ENCODE measurements at places on chromosomes 4 and X. TPM values are rescaled to one million over a fixed set of nuclear protein-coding genes. Genes with fewer than 3 reads are reported as not detected.
A peak's percentile ranks its signal among the peaks of the same experiment; 100 is the strongest.

DNA sequence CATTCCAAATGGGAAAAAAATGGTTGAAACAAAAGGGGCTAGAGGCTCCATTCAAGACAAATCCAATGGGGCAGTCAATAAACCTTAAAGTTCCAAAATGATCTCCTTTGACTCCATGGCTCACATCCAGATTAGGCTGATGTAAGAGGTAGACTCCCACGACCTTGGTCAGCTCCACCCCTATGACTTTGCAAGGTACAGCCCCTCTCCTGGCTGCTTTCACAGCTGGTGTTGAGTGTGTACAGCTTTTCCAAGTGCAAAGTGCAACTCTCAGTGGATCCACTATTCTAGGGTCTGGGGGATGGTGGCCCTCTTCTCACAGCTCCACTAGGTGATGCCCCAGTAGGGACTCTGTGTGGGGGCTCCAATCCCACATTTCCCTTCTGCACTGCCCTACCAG lies 21.5 kb downstream of the SULT1B1 start:
- ATAC-seq: no peak

- ATAC-seq: no peak
Observed at GRCh38 chr4:133493776-133494175, 344.7 kb downstream of the PCDH10 start.

- no peak for ATAC-seq
Observed at GRCh38 chrX:101749436-101749835, 89.8 kb upstream of the ARMCX2 start.

DNA sequence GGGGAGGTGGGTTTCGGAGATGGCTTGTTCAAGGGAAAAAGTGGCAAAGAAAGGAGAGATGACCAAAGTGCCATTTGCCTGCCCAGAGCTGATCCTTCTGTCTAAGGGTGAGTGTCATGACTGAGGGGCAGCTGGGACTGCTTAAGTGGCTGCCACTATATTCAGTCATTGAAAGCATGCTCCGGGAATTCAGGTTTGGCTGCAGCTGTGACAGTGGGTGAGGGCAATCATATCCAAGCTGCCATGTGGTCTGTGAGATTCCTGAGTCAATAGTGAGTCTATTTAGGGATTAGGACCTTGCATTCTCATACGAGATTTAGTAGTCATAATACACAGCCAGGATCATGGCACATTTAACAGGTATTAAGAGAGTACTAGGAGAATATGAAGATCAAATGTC lies 138.8 kb upstream of the BANK1 start:
- ATAC-seq: peak; percentile 79

ZGRF1 gene
- total RNA-seq: 5.2 TPM

- ATAC-seq: no peak
Observed at GRCh38 chr4:125725957-125726525, 411.3 kb downstream of the FAT4 start.

DNA sequence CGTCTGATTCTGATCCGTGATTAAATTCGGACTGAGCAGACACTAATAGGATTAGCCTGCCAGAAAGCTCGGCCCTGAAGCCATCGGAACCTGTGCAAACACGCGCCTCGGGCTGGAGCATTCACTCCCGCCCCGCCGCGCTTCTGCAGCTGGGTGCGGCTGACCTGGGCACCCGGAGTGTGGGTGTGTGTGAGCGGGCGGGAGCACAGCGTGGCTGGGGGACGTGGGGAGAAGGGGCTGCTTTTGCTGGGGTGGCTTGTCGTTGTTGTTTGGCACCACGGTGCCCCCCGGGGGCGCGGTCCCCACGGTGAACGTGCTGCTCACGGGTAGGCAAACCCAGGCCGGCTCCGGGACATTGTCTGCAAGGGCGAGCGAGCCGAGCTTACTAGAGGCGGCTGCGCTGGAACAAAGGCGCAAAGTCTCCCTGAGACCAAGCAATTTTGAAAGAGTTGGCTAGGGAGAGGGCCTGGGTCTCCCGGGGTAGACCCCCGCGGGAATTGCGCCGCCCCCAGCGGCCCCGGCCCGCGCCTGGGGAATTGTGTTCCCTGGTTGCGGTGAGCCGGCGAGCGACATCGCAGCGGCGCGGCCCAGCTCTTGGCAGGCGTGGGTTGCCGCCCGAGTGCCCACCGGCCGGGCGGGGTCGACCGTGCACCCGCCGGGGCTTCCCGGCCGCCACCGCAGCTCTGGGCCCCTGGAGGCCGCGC lies 1.4 kb downstream of the MAMLD1 start:
- peak; percentile 33 for ATAC-seq

DNA sequence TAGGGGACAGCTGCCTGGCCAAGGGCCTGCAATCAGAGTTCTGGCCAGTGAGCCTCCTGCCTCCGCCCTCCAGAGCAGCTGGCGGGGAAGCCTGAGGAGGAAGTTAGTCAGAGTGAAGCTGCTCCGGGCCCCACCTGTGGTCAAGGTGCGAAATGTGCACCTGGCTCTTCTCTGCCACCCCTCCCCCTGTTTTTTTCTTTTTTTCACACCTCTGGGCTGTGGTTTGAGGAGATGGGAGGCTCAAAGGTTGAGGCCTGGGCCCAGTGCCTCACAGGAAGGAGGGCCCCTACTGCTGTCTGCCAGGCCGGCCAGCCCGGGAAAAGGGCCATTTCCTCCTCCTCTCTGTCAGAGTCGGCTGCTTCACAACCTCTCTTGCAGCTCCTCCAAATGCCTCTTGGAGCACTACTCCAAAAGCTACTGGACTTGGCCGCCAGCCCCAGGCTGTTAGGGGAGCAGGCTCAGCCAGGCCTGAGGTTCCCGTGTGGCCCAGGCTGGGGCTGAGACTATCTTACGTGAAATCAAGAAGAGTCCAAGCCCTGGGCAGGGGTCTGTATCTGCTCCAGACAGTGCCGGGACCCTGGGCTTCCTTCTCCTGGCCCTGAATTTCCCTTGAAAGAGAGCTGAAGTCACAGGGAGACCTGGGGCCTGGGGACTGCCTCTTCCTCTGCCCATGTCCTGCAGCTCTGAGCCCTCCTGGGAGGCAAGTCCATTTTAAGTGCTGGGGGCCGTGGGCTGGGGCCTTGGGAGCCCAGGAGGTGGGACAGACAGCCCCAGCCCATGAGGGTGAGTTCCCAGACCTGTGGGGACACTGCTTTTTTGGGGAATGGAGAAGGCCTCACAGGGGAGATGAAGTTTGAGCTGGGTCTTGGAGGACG lies 4.5 kb upstream of the CXCR3 start:
- peak; percentile 71 for ATAC-seq

DNA sequence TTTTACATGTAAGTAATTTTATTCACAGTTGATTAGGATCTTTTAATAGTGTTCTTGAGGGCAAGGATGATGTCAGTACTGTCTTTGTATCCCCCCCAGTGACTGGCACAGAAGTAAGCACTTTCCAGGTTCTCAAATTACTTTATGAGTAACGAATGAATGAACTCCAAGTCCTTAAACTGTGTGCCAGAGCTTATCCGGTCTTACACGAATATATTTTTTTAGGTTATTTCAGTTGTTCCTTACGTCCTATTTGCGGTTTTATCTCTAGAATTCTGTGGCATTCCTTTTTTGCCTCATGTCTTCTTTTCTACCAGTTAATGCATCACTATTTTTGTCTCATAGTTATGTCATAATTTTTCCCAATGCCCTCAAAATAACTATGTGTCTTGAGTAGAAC lies 106.9 kb upstream of the MID1IP1 start:
- no peak for ATAC-seq

DNA sequence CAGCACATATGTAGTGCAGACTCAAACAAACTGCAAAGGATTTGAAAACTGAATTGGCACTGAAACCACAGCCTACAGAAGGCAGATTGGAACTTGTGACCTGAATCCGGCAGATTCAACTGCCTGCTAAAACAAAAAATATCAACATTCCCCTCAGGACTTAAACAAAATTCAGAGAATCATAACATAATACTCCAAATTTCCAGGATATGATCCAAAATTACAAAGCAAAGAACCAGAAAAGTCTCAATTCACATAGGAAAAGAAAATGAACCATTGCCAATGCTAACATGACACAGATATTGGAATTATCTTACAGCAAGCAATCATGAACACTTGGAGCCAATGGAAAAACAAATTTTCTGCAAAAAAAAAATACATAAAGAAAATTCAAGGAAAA lies 250.4 kb downstream of the PRDM5 start:
- no peak for ATAC-seq

ZAR1 gene
- not detected for total RNA-seq

PFKFB1 gene
- 0.36 TPM for total RNA-seq

PHEX gene
- 0.36 TPM for total RNA-seq

LRRC66 gene
- total RNA-seq: 0.12 TPM

DNA sequence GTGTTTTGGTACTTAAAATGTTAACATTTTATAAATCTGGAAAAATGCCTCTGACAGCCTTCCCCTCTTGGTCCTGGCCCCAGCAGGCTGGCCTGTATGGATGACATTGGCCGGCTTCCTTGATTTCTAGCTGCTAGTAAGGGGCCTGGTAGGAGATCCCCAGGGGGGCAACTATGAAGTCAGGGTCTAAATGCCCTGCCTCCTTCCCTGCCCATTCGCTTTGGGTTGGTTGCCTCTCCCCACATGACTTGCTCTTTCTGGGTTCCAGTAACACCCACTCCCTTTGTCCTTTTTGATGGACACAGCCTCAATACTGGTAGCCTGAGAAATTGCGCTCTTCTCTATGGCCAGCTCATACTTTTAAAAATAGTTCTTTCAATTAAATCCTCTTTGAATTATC lies 78.0 kb upstream of the MAD2L1 start:
- ATAC-seq: no peak

GRCh38 chrX:152313529-152314302 lies 137.4 kb downstream of the GABRA3 start:
- ATAC-seq: no peak

GRCh38 chr4:1177274-1178141 lies 5.1 kb upstream of the SPON2 start:
- ATAC-seq: peak; percentile 95

DNA sequence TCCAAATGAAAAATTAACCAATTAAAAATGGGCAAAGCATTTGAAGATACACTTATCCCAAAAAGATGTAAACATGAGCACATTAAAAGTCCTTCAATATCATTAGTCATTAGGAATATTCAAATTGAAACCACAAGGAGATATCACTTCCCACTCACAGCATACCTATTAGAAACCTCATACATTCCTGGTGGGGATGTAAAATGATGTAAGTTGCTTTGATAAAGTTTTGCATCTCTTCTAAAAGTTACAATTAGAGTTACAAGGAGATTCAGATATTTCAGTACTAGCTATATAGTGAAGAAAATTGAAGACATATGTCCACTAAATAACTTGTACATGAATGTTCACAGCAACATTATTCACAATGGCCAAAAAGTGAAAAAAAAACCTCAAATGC lies 1109.3 kb upstream of the LCORL start:
- ATAC-seq: no peak

- peak; percentile 8 for ATAC-seq
Observed at GRCh38 chr4:168880811-168881595, 129.1 kb downstream of the CBR4 start.

DNA sequence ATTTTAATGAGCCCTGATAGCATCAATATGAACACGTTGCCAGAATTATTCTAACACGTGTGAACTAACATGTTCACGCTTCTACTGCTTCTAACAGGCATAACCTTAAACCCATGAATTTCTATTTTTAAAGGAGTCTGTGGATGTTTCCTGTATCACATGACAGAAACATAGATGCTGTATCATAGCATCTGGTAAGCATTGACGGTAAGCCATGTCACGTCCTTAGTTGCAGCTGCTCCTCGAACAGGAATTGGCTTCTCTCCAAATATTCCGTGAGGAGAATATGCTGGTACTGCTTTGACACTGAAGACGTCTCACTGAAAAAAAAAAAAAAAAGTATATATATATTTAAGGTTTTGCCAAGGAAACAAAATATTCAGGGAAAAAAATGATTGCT lies 105.1 kb upstream of the MXRA5 start:
- ATAC-seq: no peak

- no peak for ATAC-seq
Observed at GRCh38 chr4:4735870-4736269, 123.6 kb upstream of the MSX1 start.

DNA sequence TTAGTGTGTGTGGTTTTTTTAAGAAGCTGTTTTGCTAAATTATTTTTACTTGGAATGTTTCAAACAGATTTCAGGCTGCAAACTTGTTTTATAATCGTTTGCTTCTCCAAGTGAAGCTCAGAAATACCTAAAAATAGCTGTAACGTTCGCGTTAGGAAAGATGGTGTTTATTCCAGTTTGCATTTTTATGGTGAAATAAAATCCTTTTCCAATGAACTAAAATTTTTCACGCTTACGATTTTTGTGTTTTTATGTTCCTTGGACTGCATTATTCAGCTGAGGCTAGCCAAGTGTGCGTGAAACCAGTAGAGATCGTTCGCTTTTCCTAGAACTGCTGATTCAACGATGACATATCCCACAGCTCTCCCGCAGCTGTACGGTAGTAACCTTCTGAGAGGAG lies 10.9 kb downstream of the AKAP17A start:
- ATAC-seq: no peak

RAB9B gene
- 0.16 TPM for total RNA-seq

GRCh38 chr4:140281828-140282552 lies 91.5 kb upstream of the SCOC start:
- ATAC-seq: no peak

GRCh38 chr4:54898056-54898562 lies 227.3 kb downstream of the KDR start:
- no peak for ATAC-seq

- ATAC-seq: no peak
Observed at GRCh38 chr4:15996773-15997172, 33.8 kb upstream of the FGFBP2 start.

GRCh38 chrX:10512741-10513140 lies 107.6 kb downstream of the MID1 start:
- no peak for ATAC-seq

GRCh38 chrX:118350706-118351105 lies 4.8 kb downstream of the WDR44 start:
- ATAC-seq: no peak

- ATAC-seq: no peak
Observed at GRCh38 chrX:24264383-24264782, 49.5 kb downstream of the SUPT20HL2 start.

AGTR2 gene
- not detected for total RNA-seq

- ATAC-seq: no peak
Observed at GRCh38 chr4:47071901-47072341, 40.6 kb downstream of the GABRB1 start.

- ATAC-seq: no peak
Observed at GRCh38 chr4:152556283-152556682, 20.4 kb upstream of the FBXW7 start.

DNA sequence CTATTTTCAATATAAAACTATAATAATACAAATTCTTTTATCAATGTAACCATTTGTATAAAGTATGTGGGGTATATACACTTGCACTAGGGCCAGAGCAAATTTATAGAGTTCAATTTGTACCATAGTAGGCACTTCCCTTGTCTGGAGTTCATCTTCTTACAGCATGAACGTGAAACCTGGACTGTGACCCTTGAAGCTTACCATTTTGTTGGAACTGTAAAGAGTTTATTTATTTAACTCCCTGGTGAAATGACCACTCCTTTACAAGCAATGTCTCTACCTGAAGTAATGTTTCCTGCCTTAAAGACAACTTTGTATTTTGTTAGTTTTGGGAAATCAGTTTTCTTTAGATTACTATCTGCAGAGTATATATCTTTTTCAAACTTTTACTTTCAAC lies 188.2 kb downstream of the ARAP2 start:
- no peak for ATAC-seq
